NCI-H2081 (cell line): ENCODE measurements at places on chromosomes 6 and 20.

GRCh38 chr6:30399390-30400058 is 54.6 kb downstream of the RPP21 start:
- DNase-seq, result no peak

- DNase-seq, result no peak
These were observed 2.1 kb upstream of the VSX1 start for GRCh38 chr20:25083773-25084625.

DNA sequence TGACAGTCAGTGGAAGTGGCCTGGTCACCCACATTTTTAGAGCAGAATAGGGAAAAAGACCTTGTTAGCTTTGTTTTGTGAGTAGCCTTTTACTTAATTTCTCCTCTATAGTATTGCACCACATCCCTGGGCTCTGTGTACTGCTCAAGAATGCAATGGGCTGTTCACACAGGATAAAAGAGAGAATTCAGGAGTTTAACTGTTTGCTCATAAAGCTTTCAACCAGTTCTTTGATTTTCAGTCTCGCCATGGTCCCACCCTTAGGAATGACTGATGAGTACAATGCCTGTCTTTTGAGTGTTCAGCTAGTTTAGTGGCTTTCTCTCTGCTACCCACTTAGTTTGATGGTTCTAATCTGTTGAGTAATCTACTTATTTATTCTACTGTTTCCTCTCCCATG is 129.7 kb downstream of the PLG start:
- DNase-seq, result no peak

- no peak for DNase-seq
These were observed 8.2 kb downstream of the TRERF1 start for GRCh38 chr6:42443312-42444060.

DNA sequence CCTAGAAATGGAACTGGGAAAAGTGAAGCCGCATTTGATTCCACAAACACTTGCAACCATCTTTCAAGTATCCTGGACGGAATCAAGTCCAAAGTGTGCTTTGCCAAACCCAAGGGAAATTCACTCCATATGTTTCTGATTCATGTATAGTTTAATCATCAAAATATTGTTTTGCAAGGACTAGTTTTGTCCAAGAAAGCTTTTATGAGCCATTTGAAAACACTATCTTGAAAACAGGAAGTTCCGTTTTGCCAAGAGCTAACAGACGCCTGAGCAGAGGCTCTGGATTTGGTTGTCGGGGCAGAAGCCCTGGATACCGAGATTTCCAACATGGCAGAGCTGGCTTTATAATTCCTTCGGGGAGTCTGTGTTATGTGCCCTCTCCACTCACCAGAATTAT is 251.1 kb downstream of the PHACTR1 start:
- no peak for DNase-seq

DNA sequence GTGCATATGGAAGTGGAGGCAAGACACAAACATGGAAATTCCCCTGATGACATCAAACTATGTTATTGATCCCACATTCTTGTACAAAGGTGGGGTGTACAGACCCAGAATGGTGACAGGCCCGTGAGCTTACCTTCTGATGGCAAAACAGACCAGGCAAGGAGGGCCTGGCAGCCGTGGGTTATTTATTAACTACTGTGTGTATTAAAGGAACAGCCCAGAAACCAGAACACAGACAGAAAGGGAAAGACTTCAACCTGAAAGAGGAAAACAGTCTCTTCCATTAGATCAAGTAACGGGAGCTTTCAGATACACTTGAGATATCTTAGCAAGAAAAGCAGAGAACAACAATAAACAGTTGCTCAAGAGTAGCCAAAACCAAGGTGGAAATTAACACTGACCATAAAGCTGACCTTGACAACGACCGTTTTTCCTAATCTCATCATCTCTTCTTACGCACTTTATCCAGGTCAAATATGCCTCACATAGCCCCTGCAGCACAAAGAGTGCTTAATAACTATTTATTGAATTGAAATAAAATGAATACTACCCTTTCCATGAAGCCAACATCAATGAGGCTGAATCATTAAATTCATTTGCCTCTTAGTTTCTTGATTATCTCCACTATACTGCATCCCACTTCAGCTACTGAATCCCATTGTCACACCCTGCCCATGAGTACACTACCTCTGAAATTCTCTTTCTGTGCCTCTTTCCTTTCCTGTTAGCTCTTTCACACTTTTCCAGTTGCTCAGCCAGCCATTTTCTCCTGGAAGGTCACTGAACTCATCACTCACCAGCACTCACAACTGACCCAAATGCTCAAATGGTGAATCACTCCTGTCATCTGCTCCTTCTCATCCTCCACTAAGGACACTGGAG is 67.4 kb downstream of the MOXD1 start:
- no peak for DNase-seq

DNA sequence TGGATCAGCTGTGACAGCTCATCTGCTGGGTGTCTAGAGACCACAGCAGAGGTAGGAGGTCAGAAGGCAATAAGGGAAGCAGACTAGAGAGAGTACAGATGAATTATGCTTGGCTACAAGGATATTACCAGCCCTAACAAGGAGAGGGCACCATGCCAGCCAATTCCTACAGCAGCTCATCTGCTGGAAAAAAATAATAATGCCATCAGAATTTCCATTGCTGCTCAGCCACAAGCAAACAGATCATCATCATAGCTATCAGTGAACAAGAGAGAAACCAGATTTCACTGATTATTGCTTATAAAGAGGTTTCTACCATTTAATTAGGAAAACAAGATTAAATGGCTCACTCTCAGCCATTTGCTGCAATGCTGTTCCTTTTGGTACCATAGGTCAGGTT is 66.5 kb downstream of the PSMG4 start:
- DNase-seq, result no peak

GRCh38 chr6:36774331-36774730 is 64.9 kb downstream of the CPNE5 start:
- DNase-seq, result no peak

DNA sequence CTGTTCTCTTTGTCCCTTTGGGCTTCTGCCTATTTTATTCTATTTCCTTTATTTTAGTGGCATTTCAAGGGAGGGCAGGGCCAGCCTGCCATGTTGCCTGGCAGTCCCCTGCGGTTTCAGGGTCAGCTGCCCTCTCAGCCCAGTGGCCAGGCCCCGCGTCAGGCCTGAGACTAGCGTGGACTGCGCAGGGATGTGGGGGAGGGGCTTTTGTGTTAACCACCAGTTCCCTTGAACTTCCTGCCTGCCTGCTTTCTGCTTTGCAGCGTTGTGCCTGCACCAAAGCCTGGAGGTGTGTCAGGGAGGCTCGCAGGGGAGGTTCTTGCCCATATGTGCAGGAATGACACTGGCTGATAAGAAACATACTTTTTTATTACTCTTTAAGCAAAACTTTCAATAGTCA is 157.6 kb downstream of the SLC35B3 start:
- no peak for DNase-seq
